Activated CD8-positive, alpha-beta memory T cell treated with anti-CD3 and anti-CD28 coated beads for 4 hours (primary cell): ENCODE measurements at places on chromosomes 12 and 14.

GRCh38 chr12:98123021-98123461, 392.3 kb upstream of the TMPO start:
- DNase-seq: no peak

DNA sequence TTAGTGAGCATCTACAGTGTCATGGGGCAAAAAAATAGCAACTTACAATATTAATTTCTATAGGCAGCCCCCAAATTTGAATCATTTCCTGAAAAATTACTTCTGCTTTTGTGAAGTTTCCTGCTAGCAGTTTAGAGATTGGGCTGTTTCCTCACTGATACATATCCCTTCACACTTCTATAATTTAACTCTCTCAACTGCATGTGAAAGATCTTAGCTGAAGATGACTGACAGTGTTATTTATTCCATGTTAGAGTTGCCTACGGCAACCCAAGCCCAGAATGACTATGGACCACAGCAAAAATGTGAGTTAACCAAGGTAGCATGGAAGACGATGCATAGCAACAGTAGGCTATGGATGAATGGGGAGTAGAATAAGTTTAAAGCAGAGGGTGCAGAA, at the start of gene KLRG1:
KLRG1 (plus strand) TSS at position 134 of the 400 bp plus-strand sequence; CDS start at position 224, 90 bp downstream.
- DNase-seq: no peak

DNA sequence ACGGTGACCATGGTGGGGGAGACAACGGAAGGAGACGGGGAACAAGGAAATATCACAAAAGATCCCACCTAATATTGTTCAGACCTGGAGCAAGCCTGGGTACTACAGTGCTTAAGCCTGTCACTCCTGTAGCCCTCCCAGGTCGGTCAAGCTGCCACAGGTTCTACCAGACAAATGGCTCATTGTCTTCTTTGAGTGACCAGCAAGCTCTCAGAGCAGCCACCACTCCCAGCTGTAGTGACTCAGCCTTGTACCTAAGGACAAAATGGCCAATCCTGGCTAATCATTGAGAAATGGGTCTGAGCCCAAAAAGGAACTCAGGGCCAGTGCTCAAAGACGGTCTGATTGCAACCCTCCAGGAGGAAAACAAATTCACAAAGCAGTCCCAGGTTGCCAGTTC, 238.4 kb upstream of the NOS1 start:
- no peak for DNase-seq

DNA sequence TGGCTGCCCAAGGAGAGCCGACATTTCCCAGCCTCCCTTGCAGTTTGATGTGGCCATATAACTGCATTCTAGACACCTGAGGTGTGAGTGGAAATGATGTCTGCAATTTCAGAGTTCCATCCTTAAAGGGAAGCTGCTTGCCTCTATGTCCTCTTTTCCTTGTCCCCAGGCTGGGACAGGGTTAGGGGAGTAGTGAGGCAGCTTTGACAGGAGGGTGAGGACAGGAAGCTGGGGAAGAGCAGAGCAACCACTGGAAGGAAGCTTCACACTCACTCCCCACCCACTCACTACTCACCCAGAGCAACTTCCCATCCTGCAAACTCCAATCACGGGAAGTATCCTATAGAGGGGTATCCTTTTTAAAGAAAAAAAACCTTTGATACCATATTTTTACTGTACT, 28.9 kb upstream of the LTA4H start:
- no peak for DNase-seq
